ENCODE measurements at places on chromosomes 12 and 14.
A peak's percentile ranks its signal among the peaks of the same experiment; 100 is the strongest.

DNA sequence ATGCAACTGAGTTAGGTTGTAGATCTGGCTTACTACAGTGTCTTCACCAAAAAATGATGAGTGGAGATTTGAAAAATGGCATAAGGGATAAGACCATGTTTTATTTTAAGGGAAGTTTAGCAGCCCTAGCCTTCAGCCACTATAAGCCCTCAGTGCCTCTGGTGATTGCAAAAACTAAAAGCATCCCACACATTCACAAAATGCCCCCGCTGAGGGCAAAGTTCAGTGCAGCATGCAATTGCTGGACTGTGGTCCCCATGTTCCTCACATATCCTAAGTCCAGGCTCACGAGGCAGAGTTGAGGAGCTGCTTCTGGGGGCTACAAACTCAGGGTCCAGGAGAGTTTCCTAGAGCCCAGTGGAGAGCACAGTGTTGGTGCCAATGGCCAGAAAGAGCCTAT lies 29.6 kb upstream of the NCOR2 start:
- H3K4me3 ChIP-seq: no peak overlapping the region
- H3K4me1 ChIP-seq: peaks cover 23% of the 10 kb centered on the region
- no peak overlapping the region for H3K27ac ChIP-seq
- DNase-seq: no peak
- no peaks in the 10 kb centered on the region for H3K27me3 ChIP-seq

GRCh38 chr12:96810477-96810876 lies 96.6 kb upstream of the NEDD1 start:
- H3K27me3 ChIP-seq: peaks cover 6% of the 10 kb centered on the region
- H3K27ac ChIP-seq: no peak overlapping the region
- DNase-seq: no peak
- H3K4me3 ChIP-seq: no peak overlapping the region

DNA sequence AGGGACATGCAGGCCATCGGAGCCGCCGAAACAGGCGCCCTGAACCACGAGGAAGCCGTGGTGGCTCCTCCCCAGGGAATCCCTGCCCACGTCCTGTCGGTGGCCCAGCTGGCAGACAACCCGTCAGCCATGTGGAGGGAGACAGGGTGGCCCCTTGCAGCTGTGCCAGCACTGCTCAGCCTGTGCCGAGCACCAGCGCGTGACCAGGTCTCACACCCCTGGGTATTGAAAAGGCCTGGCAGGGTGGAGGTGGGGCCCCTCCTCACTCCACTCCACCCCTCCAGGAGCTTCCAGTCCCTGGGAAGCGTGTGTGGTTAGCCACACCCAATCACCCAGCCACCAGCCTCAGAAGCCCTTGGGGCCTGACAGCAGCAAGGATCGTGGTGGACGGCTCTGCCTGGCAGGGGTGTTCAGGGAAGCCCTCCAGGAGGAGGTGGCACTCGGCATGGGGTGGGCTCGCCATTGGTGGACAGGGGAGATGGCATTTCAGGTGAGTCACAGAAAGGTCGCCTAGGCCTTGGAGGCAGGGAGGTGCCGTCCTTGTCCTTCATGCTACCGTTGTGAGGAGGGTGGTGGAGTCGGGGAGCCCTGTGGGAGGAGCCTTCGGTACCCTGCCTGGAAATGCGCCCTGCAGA lies 12.3 kb upstream of the DLK1 start:
- peaks cover 68% of the 10 kb centered on the region for H3K27me3 ChIP-seq
- no peak overlapping the region for H3K27ac ChIP-seq
- DNase-seq: peak; percentile 38
- H3K36me3 ChIP-seq: peaks cover 7% of the 10 kb centered on the region
- H3K4me1 ChIP-seq: peaks cover 20% of the 10 kb centered on the region

GRCh38 chr14:34137001-34137745 lies 186.3 kb upstream of the EGLN3 start:
- H3K4me3 ChIP-seq: no peak overlapping the region
- no peaks in the 10 kb centered on the region for H3K4me1 ChIP-seq
- H3K27me3 ChIP-seq: peaks cover 12% of the 10 kb centered on the region
- H3K27ac ChIP-seq: no peak overlapping the region
- no peak for DNase-seq
- no peaks in the 10 kb centered on the region for H3K36me3 ChIP-seq

DNA sequence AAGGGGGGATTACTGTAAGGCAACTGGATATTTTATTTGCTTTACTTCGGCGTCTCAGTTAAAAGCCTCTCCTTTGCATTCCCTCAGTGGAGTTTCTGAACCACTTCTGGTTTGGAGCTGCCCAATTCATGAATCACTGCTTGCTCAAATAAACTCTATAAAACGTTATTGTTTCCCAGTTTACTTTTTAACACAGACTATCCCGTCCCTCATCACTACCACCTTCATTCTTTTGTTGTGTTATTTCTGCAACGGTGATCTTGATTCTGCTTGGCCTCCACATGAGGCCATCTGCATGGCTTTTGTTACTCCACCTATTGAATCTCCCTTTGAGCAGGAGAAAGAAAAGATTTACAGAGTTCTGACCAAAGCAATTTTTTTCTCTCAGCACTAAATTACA lies 104.0 kb upstream of the PLEKHA5 start:
- no peak overlapping the region for H3K4me3 ChIP-seq
- DNase-seq: no peak
- H3K36me3 ChIP-seq: no peaks in the 10 kb centered on the region
- H3K4me1 ChIP-seq: no peaks in the 10 kb centered on the region
- no peak overlapping the region for H3K27ac ChIP-seq

GRCh38 chr12:116217045-116217735 lies 60.3 kb downstream of the MED13L start:
- no peaks in the 10 kb centered on the region for H3K36me3 ChIP-seq
- H3K27ac ChIP-seq: peak overlapping the region; percentile 26
- H3K27me3 ChIP-seq: no peaks in the 10 kb centered on the region

- peak overlapping the region; percentile 85 for H3K4me3 ChIP-seq
- H3K36me3 ChIP-seq: no peaks in the 10 kb centered on the region
- H3K27me3 ChIP-seq: peaks cover 1% of the 10 kb centered on the region
- peaks cover 20% of the 10 kb centered on the region for H3K4me1 ChIP-seq
- no peak for DNase-seq
- no peak overlapping the region for H3K27ac ChIP-seq
These were observed 669 bp upstream of the CDKN3 start for GRCh38 chr14:54396183-54396492.

DNA sequence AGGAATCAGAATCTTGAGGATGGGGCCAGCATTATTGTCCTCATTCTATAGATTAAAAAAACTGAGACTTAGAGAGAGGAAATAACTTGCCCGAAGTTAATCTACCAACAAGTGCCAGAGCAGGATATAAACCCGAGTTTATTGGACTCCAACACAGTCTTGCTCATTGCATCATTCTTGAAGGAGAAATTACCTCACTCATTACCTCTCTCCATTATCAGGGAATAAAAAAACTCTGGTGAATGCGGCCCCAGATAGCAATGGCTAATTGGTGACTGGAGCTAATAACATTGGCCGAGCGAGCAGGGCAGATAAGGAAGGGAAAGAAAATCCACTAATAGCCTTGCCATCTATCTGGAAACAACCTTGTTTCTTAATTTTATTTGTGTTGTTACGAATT lies 24.7 kb upstream of the TMED10 start:
- H3K4me1 ChIP-seq: peaks cover 10% of the 10 kb centered on the region
- H3K27ac ChIP-seq: peak overlapping the region; percentile 22
- DNase-seq: no peak
- H3K36me3 ChIP-seq: no peaks in the 10 kb centered on the region
- no peak overlapping the region for H3K4me3 ChIP-seq

- peak overlapping the region; percentile 88 for H3K4me3 ChIP-seq
- DNase-seq: no peak
- H3K36me3 ChIP-seq: no peaks in the 10 kb centered on the region
- H3K27me3 ChIP-seq: peaks cover 29% of the 10 kb centered on the region
These were observed 918.7 kb downstream of the AACS start for GRCh38 chr12:125983784-125984500.

DNA sequence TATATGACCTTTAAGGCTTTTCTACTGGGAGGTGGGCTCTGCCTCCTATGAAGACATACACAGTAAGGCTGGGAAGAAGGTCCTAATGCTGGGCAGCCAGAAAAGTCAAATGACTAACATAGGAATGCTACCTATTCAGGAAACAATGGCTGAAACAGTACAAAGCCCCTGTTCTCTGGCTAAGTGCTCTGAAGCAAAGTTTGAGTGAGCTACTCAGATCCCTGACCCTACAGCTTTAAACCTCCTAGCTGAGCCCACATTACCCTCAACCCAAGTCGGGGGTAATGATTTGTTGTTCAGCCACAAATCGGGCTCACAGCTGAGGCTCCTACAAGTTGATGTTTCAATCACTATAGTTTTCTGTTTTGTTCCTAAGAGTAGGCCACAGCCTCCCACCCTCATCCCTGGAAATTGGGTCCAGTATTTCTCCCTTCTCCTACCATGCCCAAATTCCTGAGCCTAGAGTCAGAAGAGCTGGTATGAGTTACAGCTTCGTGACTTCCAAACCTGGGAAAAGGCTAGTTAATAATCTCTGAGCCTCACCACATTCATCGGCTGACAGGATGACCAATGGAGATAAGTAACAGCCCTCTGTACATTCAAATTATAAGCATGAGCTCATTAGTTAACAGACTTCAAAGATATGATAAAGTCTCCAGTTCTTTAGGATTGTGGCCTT lies 46.5 kb downstream of the BTBD7 start:
- no peak overlapping the region for H3K27ac ChIP-seq
- H3K4me1 ChIP-seq: peaks cover 22% of the 10 kb centered on the region
- DNase-seq: no peak
- H3K27me3 ChIP-seq: no peaks in the 10 kb centered on the region
- peaks cover 6% of the 10 kb centered on the region for H3K36me3 ChIP-seq

All from naive B cell (primary cell).